GM23248 (cell line): ENCODE measurements at places on chromosomes 7 and 10. TPM values are rescaled to one million over a fixed set of nuclear protein-coding genes. Genes with fewer than 3 reads are reported as not detected.
A peak's percentile ranks its signal among the peaks of the same experiment; 100 is the strongest.

DNA sequence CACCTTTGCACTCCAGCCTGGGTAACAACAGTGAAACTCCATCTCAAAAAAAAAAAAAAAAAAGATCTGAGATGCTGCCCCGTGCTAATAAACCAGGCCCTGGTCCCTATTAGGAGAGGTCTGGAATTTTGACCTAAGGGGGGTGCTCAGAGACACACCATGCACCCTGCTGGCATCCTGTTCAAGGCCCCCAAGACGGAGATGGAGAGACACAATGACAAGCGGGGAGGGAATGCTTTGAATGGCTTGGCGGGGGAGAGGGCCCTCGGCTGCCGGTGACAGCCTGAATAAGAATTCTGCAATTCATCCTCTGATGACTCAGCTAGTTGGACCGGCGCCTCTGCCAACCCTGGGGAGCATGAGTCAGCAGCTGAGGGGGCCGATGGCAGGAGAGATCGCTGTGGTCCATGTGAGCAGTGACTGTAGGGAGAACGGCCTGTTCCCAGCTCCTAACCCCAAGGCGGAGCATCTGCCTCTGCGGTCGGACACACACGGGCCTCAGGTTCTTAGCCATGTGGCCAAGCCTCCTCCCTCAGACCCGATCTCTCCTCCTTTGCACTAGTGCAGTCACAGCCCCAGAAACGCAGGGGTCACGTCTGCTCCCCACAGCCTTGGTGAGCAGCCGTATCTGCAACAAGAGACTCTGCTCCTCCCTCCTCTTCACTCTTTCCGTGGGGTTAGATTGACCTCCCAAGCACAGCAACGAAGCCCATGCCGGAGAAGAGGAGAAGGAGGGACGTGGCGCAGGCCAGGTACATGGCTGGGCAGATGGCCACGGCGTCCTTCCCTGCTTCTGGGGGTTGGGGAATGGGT is 14.9 kb downstream of the TRIM56 start:
- peak; percentile 99 for DNase-seq

- DNase-seq = no peak
Observed at GRCh38 chr10:66180021-66180420, 745.8 kb upstream of the LRRTM3 start.

DNA sequence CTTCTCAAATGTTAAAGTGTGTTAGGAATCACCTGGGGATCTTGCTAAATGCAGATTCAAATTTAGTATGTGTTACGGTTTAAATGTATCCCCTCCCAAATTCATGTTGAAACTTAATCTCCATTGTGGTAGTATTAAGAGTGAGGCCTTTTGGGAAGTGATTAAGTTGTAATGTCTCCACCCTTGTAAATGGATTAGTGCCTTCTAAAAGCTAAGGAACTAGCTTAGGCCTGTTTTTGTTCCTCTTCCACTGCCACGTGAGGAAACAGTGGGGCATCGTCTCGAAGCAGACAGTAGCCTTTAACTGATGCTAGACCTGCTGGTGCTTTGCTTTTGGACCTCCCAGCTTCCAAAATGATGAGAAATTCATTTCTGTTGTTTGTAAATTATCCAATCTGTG is 52.3 kb upstream of the SEMA3D start:
- DNase-seq = no peak

GRCh38 chr10:2908851-2909630 is 158.3 kb upstream of the PFKP start:
- no peak for DNase-seq

GRCh38 chr7:46360811-46361210 is 439.7 kb upstream of the IGFBP3 start:
- no peak for DNase-seq

DNA sequence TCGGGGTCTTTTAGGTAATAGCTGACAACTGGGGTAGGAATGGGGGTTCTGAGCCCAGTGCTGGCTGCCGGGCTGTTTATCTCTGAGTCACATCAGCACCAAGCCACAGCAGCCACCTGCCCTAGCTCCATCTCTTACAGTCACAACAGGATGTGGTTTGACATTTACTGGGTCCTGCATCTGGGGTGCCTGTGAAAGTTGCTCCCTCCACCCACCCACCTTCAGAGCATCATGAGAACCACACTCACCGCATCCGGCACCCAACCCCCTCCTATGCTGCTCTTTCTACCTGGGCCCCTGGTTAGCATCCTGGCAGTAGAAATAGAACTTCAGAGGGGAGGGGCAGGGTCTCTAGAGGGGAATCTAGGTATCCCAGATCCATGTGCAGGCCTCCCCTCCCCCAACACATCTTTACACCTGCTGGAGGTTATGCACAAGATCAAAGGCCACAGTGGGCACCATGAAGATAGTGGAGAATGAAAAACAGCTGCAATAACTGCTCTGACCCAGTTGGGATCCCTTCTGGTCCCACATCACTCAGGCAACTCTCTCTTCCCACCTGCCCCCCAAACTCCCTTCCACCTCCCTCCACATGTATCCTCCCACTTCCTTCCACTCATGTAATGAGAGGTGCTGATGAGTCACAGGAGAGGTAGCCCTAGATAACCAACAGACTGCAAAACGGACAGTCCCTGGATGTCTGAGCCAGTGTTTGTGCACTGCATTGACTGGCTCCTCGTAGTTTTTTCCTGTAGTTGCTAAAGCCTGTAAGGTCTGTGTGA is 38.2 kb downstream of the PRSS2 start:
- DNase-seq = peak; percentile 20

- no peak for DNase-seq
Observed at GRCh38 chr10:69480068-69480412, 28.8 kb downstream of the TSPAN15 start.

DNA sequence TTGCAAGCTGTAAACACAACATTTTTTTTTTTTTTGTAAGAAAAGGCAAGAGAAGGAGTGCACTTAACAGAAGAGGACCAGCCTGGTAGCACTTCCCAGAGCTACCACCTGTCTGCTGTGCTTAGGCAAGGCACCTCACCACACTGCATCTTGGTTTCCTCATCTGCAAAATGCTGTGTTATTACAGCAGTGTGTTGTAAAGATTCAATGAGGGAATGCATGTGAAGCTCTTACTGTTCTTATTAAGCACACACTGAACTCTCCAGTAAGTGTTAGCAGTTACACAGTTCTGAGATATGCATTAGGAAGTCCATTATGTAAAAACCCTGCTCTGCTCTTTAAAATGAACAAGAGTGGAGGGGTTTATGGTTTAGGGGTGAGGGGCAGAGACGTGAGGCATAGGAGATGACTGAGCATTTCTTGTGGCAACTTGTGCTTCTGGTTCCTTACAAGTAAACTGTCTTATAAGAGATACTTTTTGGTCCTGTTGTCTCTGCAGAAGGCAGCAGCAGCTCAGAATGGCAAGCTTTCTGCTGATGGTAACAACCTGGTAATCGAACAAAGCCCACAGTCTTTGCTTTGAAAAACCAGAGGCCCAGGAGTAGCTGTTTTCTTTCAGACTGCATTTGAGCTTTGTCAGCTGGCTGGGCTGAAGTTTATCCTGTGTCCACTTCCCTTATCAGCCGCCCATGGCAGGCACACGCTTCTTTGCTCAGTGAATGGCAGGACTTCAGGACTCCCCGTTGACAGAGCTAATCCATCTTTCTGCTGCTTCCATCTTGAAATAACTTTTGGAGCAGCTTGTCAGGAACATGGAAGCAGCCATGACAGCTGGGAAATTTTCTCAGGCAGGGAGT is 98.8 kb upstream of the BMPER start:
- DNase-seq = no peak

DNA sequence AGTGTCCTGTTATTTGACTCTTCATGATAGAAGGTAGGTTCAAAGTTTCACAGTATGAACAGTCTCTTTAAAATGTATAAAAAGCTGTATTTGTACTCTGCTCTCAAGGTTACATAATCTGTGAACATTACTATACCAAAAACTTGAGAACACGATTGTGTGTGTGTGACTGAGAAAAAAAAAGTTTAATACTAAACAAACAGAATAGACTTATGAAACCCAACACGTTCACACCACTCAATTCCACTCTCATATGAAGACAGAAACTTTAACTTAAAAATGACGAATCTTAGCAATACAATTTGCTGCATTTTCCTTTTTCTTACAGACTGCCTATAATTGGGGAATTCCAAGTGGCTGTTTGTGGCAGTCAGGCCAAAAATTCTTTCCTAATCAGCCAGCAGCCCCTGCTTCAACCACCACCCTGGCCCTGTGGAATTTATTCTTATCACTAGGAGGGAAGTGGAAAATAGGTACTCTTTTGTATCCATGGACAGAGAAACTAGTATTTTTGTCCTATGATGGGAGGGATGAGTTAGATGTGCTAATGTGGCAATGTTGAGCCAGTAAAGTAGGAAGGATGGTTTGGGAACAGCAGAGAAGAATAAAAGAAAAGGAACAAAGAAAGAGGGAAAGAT is 42.8 kb downstream of the MINDY3 start:
- no peak for DNase-seq

DNA sequence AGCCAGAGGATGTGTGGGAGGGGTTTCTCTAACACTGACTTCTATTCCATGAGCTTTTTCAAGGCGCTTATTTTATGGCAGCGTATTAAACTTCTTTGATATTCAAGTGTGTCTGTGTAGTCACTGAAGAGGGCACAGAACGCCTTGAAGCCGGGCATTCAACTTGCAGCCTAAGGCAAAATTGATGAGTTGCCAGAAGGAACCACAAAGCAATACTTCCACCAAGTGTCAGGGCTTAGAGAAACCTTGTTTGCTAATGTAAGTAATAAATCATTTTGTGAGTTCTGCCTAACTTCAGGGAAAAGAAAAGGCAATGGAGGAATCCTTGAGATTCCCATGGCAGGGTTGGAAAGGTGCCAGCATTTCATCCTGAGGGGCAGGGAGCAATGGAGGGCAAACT is 163.8 kb downstream of the LCOR start:
- DNase-seq = no peak

DNA sequence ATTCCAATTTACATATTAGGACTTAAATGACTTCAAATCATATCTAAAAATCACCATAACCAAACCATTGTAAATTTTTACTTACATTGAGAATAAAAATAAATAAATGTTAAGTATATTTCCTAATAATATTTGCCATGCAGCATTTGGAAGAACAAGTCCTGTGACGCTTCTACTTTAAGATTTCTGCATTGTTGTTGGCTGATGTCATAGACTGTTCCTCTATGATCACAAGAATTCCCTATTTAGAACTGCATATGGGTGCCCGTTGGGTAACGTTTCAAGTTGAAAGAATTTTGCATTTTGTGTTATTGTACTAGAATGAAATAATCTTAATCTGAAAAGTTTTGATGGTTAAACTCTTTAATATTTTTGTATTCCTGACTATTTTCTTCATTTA is 5.1 kb upstream of the ITGB1 start:
- DNase-seq = peak; percentile 84

DNA sequence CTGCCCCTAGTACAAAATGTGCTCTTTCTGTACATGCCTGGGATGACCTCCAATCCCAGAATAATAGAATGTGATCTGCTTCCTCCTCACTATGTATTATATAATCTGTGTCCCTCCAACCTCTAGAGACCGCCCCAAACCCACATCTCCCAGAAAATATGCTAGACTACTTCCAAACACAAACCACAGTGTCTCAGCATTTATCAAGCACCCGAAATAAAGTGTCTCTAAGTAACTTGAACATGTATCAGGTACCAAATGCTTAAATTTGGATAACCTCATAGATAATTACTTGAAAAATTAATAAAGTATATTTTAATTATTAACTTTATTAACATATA is 16.1 kb downstream of the LYZL1 start:
- no peak for DNase-seq

GRCh38 chr7:34277803-34278199 is 372.5 kb downstream of the BMPER start:
- DNase-seq = peak; percentile 57

DNA sequence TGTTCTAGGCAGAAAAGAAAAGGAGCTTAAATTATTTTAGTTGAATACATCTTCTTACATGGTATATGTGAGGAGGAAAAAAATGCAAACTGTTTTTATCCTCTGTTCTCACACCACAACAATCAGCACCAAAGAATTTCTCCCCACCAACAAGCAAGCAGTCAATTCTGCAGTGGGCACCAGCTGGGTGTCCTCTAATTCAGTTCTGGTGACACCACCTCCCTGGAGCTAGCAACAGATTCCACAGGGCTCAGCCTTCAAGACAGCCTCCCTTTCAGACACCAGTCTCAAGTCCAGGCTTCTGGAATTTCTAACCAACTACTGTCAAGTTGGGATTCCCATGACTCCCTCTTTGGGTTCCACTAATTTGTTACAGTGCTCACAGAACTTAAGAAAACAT is 490.2 kb upstream of the IGFBP3 start:
- no peak for DNase-seq

DNA sequence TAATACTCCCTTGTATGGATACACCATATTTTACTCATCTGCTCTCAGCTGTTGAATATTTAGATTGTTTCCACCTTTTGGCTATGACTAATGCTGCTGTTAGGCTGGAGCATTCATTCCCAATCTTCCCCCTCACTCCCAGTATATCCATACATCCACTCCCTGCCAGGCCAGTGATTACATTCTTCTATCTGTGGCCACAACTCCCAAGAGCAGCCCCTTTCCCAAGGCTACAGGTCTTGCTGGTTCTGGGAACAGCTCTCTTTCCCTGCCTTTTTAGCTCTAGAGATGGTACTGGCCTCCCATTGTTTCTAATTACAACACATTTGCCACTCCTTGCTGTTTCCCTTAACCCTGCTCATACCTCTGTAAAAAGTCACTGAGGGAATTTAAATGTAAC is 28.2 kb downstream of the SFR1 start:
- DNase-seq = no peak

DNA sequence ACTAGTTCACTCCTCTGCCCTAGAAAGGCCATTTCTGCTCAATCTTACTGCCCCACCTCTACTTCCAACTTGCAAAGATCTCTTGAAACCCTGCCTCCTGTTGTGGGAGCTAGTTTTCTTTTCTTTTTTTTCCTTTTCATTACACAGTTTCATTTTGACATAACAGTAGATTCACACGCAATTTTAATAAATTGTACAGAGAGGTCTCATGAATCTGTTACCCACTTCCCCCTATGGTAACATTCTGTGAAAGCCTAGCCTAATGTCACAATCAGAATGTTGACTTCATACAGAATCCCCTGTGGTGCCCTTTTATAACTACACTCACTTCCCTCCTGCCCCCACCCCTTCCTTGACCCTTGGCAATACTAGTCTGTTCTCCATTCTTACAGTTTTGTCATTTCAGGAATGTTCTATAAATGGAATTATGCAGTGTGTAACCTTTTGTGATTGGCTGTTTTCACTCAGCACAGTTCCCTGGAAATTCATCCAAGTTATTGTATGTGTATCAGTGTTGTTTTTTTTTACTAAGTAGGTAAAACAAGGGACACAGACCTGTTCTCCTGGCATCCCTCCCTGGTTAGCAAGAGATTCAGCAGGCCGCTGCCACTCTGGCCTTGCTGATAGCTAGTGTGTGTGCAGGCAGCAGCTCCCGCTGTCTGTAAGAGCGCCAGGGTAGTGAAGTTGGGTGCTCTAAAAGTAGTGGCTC is 21.5 kb downstream of the CHST3 start:
- peak; percentile 63 for DNase-seq

PON1 gene
- not detected in 2 replicates for total RNA-seq

TMEM213 gene
- total RNA-seq = not detected in 2 replicates

TBATA gene
- not detected in 2 replicates for total RNA-seq

KLF14 gene
- total RNA-seq = 0.11 TPM in 1 of 2 replicates, not detected in the other

CLDN4 gene
- not detected in 2 replicates for total RNA-seq

KCNMA1 gene
- total RNA-seq = 14.2 and 18.6 TPM in 2 replicates

LEP gene
- total RNA-seq = 0.22 TPM in 1 of 2 replicates, not detected in the other

PLPP4 gene
- 22.5 and 30.0 TPM in 2 replicates for total RNA-seq

SGCE gene
- 70.4 and 71.4 TPM in 2 replicates for total RNA-seq
